ENCODE measurements at places on chromosomes 16 and 17. TPM values are rescaled to one million over a fixed set of nuclear protein-coding genes. Genes with fewer than 3 reads are reported as not detected.

KCNH6 gene
- total RNA-seq = 0.41 TPM

- DNase-seq = peak; percentile 44
Measured at GRCh38 chr17:49407981-49408501, 6.6 kb downstream of the PHB1 start.

- DNase-seq = no peak
Measured at GRCh38 chr17:60230358-60230757, 80.6 kb downstream of the CA4 start.

DNA sequence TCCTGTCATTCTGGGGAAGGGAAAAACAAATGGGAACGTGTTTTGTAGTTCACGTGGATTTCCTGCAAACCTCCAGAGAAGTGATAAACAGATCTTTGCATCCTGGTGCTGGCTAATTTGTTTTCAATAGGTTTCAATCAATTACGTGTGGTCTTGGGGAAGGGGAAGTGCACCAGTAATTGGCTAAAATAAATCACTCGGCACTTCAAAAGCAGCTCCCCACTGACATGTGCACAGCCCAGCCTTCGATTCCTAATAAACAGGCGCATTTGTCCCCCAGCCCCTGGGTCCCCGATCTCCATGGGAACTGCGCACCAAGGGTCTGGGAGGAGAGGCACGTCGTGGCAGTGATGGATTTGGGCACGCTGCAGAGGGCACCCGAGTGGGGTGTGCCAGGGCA, 112.9 kb upstream of the GSE1 start:
- DNase-seq = no peak

GRCh38 chr16:69613378-69614154, 47.8 kb downstream of the NFAT5 start:
- DNase-seq = no peak

- DNase-seq = no peak
Measured at GRCh38 chr16:48531011-48531962, 78.7 kb downstream of the N4BP1 start.

CENPV gene
- total RNA-seq = 29.1 TPM

KRTAP4-4 gene
- not detected for total RNA-seq

TLCD2 gene
- 35.8 TPM for total RNA-seq

GRCh38 chr16:1874854-1875253, 2.9 kb upstream of the MEIOB start:
- no peak for DNase-seq

DNA sequence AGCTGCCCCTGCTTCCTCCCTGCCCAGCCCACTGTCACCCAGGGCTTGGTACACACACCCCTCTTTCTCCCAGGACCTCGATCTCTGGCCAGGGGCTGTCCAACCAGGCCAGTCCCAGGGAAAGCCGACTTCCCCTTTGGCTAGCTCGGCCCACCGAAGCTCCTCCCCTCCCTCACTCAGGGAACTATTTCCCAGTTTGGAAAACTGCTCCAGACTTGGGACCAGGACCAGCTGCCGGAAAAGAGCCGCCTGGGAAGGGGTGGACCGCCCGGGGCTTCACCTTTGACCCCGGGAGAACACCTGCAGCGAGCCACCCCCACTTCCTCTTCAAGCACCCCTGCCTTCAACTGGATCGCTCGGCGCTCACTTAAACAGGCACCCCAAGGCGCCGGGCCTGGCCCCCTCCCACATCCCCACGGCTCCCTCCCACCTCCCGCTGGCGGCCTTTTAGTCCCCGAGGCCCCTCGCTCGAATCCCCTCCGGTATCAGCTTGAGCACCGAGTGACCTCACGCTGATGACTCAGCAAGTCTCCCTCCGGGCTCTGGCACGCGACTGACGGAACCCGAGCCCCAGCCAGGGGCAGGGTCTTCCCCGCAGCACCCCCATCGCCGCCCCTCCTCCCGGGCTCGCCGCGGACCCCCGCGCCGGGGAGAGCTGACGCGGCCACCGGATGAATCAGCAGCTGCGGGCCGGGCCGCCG, 934 bp downstream of the MAFG start:
- peak; percentile 90 for DNase-seq

DNA sequence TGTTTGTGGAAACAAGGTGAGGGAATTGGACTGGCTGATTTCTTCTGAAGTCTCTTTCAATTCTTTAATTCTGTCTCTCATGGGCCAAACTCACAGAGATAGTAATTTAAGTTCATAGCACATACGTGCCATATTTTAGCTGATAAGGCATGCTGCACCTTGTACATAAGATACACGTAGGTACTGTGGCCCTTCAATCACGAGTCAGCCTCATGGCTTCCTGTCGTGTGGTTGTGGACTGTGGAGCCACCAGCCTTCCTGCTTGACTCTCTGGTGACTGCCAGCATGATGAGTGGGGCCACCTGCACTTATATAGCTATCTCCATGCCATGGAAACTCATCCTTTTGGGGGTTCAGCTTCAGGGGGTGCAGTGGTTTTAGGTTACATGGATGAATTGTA, 25.1 kb downstream of the KSR1 start:
- no peak for DNase-seq

GRCh38 chr17:17963066-17963465, 9.1 kb downstream of the TOM1L2 start:
- no peak for DNase-seq

C16orf92 gene
- total RNA-seq = not detected

- DNase-seq = no peak
Measured at GRCh38 chr17:75001915-75002843, 10.3 kb upstream of the MRPL58 start.

GRCh38 chr17:50537721-50538548, 5.4 kb downstream of the EPN3 start:
- DNase-seq = no peak

DNA sequence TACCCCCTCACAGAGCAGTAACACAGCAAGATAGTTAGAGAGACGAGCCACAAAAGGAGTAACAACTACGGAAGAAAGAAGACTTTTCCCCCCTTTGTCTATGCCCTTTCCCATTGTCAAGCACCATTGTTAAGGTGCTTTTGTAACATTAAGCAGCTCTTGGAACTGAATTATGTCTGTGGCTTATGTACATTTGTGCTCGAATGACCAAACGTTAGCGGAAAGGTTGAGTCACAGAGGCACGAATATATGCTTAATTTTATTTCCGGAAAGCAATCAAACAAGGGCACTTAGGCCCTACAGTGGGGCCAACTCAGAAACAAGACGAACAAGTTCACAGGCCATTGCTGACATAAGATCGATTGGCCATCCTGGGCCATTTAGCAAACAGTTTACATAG, 109.5 kb downstream of the ANKFN1 start:
- no peak for DNase-seq

RUNDC3A gene
- total RNA-seq = 8.0 TPM

- no peak for DNase-seq
Measured at GRCh38 chr17:60959011-60959410, 281.4 kb downstream of the BCAS3 start.

GRCh38 chr17:65387322-65387721, 174.1 kb downstream of the AXIN2 start:
- no peak for DNase-seq

ADAP2 gene
- total RNA-seq = 77.2 TPM

DNA sequence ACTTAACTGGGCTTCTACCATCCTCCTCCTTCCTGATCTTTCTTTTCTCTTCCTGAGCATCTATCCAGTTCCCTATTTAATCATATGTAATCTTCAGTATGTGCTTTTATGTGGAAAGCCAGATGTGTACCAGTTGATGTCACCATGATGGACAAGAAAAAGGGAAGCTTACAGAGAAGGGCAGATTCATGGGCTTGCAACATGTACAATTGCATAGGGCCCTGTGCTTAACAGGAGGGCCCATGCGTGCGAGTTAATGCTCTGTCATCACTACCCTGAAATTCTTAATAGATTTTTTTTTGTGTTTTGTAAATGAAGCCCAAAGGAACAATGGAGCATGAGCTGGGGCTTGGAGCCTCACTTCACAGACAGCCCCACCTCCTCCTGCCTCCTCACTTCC, 124.3 kb downstream of the CDH13 start:
- no peak for DNase-seq

- no peak for DNase-seq
Measured at GRCh38 chr16:67544329-67544841, 15.8 kb downstream of the RIPOR1 start.

- no peak for DNase-seq
Measured at GRCh38 chr17:82927661-82928601, 88.1 kb upstream of the ZNF750 start.

GRCh38 chr16:89067677-89068443, 25.8 kb upstream of the ACSF3 start:
- DNase-seq = peak; percentile 36

GRCh38 chr16:85152414-85153030, 40.2 kb upstream of the CIBAR2 start:
- DNase-seq = no peak

KRTAP4-5 gene
- total RNA-seq = not detected

MT1E gene
- total RNA-seq = 105 TPM

CBX2 gene
- 0.81 TPM for total RNA-seq

- no peak for DNase-seq
Measured at GRCh38 chr16:73202161-73202729, 154.3 kb upstream of the ZFHX3 start.

CDH1 gene
- not detected for total RNA-seq

ARL5C gene
- not detected for total RNA-seq

CACNG1 gene
- total RNA-seq = 0.39 TPM

DNA sequence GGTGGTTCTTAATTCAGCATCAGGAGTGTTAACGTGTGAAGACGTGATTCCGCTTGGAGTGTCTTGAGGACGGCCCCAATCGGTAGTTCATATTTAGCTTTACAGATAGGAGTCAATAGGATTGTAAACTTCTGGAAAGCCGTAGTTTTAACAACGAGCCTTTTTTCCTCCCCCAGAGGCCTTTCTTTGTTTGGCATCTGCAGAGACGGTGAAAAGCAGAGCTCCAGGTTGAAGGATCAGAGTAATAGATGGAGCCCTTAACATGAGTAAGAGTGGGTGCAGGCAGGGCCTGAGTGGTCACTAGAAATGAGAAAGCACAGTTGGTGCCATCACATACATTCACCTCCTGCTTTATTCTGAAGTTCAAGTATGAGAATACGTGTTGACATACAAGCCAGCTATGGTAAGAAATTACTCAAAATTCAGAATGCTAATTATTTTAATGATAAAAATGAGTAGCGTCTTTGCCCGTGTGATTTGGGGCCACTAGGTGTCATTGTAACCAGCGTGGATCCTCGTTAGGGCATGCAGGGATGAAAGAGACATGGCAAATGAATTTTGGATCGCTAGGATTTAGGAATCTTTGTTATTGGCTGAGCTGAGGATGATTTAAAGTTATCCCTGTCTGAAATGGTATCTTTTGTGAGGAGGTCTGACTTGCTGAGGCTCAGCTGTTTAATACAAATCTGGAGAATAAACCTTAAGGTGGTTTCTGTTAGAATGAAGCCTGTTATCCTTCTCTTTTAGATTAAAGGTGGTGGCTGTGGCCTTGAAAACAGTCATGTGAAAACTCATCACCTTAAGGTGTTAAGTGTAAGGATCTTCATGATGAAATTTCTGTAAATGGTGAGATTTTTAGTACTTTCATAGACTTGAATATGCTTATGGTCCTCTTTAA, 18.6 kb downstream of the PRCD start:
- DNase-seq = peak; percentile 29

LCAT gene
- total RNA-seq = 6.4 TPM

- DNase-seq = no peak
Measured at GRCh38 chr16:12173121-12173520, 196.6 kb downstream of the SNX29 start.

DNA sequence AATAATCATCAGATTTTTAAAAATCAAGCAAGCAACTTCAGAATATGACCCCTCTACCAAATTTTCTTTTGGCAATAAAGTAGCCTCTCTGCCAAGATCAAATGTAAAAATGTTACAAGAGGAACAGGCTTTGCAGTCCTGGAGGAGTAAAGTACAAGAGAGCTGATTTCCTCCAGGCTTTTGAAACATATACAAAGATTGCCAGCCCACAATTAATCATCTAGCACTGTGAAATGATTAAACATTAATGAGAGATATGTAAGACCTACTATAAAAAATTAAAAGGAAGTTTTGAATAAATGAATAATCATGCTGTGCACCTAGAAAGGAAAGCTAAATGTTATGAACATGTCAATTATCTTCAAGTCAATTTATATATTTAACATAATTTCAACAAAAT, 26.3 kb downstream of the TXNDC11 start:
- no peak for DNase-seq

CD300A gene
- total RNA-seq = 13.9 TPM

- no peak for DNase-seq
Measured at GRCh38 chr17:76357597-76358158, 4.0 kb upstream of the PRPSAP1 start.

DNA sequence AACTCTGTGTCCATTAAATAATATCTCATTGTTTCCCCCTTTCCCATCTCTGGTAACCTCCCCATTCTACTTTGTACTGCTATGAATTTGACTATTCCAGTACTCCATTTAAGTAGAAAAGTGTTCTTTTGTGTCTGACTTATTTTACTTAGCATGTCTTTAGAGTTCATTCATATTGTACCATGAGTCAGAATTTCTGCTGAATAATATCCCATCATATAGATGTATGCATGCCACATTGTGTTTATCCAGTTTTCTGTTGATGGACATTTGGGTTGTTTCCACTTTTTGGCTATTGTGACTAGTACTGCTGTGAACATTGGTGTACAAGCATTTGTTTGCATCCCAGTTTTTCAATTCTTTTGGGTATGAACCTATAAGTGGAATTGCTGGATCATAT, 6.0 kb downstream of the PPM1D start:
- no peak for DNase-seq

- peak; percentile 90 for DNase-seq
Measured at GRCh38 chr17:7836596-7837407, 2.8 kb downstream of the KDM6B start.

DNA sequence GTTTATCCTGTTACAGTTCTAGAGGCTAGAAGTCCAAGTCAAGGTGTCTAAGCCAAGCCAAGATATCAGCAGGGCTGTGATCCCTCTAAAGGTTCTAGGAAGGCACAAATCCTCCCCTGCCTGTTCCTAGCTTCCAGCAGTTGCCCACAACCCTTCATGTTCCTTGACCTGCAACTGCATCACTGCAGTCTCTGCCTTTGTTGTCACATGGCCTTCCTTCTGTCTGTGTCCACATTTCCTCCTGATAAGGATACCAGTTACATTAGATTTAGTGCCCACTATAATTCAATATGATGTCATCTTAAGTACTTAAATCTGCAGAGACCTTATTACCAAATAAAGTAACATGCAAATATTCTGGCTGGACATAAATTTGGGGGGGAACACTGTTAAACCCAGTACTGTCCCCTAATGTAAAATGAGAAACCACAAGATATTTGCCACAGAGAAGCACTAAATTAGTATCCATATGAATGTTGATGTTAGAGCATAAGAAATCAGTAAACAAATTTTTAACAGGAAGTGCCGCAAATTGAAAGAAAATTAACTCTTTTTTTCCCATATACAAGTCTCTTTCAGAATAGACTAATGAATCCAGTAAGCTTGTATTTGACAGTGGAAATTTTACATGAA, 4.7 kb downstream of the UQCRC2 start:
- DNase-seq = no peak

PHF12 gene
- 30.0 TPM for total RNA-seq

- DNase-seq = no peak
Measured at GRCh38 chr16:57916735-57917438, 54.0 kb downstream of the CNGB1 start.

DNA sequence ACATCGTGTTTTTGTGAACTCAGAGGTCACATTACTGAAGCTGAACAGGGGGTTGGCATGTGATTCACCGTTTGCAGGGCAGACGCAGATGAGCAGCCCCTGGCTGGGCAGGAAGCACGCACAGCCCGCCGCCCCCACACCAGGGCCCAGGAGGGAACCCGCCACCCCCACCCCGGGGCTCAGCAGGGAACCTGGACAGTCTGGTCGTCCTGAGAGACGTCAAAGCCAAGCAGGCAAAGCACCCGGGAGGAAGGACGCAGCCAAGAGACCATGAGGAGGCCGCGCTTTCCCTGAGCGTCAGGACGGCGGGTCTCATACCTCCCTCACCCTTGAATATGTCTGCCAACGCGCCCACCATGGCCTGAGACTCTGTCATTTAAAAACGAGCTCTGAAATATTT, 60.6 kb downstream of the LMF1 start:
- DNase-seq = no peak

Data from adrenal gland (tissue), 19 donors.